WTC11 (cell line): ENCODE measurements at places on chromosomes 3 and 15.
A peak's percentile ranks its signal among the peaks of the same experiment; 100 is the strongest.

DNA sequence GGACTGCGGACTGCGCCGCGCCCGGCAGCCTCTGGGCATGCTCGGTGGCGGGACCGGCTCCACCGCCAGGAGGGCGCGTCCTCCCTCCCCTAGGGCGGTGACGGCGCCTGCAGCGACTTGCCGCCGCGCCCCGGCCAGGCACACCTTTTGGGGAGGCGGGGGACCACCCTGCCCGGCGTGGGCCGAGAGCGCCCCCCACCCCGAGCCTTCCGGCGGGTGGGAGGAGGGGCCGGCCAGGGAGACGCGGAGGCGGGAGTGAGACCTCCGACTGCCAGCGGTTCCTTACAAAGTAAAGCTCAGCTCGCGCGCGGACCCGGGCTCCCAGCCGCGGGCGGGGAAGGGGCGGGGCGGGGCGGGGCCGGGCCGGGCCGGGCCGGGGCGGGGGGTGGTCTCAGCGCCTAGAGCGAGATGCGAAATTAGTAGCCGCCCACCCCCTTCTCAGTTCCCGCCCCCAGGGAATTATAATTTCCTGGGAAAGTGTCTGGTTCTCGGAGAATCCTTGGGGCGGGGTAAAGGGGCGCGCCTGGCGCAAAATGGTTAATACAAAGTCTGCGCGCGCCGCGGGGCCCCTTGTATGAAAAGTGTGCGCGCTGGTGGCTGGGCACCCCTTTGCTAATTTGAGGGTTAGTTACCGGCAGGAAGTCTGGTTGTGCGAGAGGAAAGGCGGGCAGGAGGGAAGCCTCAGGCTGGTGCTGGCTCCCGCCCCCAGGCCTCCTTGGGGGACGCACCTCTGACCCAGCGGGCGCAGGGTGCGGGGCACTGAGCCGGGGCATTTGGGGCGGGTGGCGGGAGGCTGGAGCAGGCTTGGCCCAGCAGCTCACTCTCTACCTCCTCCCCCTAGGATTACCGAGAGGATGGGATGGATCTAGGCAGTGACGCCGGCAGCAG, 224.8 kb upstream of the IL12A start:
- DNase-seq: peak; percentile 81

DNA sequence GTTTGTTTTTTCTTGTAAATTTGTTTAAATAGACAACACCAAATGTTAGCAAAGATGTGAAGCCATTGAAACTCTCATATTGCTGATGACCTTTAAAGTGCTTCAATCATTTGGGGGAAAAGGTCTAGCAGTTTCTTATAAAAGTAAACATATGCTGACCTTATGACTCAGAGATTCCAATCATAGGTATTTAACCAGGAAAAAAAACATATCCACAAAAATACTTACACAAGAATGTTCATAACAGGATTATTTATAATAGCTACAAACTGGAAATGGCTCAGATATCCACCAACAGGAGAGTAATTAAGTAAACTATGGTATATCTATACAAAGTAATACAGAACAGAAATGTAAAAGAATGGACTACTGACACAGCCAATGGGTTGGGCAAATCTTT, 27.1 kb upstream of the RORA start:
- no peak for DNase-seq

GRCh38 chr15:74847432-74847831, 4.5 kb upstream of the ULK3 start:
- DNase-seq: no peak

GRCh38 chr15:91264651-91265351, 164.7 kb downstream of the SV2B start:
- DNase-seq: no peak

DNA sequence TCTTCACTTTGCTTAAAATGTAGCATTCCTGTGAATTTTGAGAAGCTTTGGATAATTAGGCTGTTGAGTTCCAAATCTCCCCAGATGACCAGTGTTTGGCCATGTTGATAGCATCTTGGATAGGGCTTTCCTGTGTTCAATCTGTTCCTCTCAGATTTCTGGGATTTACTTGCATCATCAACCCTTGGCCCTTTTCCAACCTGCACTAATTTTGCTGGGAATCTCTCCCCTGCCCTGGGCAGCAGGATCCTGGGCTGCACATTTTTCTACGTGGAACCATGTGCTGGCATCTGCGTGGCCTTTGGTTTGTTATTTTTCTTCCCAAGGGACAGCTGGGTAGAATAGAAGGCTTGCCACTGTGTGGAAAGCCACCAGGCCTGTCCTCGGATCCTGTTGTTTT, 75.4 kb upstream of the PLXNA1 start:
- DNase-seq: no peak

GRCh38 chr3:187822402-187822801, 77.1 kb upstream of the BCL6 start:
- no peak for DNase-seq

DNA sequence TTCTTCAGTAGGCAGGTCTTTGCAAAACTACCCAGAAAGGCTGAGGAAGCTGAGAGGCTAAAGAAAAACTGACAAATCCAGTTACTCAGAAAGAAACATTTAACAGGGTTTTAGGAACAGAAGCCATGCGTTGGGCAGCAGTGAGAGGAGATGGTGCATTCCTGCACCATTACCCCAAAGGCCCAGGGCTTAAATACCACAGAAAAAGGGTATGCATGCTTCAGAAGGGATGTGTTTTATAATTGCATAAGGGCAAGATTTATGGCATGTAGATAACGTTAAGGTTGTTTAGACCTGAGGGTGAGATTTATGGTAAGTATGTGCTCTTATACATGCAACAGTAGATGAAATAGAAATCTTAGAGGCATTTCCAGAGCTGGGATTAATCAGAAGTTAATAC, 10.0 kb downstream of the C3orf52 start:
- no peak for DNase-seq

GRCh38 chr3:73068419-73068818, 7.0 kb downstream of the EBLN2 start:
- DNase-seq: no peak

- no peak for DNase-seq
These were observed 464 bp upstream of the MRPS25 start for GRCh38 chr3:15065550-15066007.
